CD4-positive, alpha-beta T cell treated with Interferon gamma for 1 hour (primary cell): ENCODE measurements at places on chromosomes 11 and 22.

- DNase-seq: no peak
These were observed 77.7 kb downstream of the GAB2 start for GRCh38 chr11:78339945-78340344.

DNA sequence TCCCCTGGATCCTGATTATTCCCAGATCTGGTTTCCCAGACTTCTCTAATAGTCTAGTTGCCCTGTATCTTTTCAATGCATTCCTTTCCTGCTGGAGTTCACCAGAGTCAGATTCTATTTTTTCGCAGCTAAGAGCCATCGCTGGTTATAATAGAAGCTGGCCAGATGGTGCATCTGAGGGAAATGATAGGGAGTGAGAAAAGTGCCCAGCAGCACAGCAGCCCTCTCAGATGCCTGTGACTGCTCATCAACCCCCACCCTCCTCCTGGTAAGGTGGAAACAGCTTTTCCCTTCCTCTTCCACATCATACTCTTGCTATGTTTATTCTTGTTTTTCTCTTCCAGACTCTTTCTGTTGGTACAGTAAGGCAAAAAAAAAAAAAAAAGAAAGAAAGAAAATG is 12.8 kb downstream of the OR8A1 start:
- DNase-seq: no peak

DNA sequence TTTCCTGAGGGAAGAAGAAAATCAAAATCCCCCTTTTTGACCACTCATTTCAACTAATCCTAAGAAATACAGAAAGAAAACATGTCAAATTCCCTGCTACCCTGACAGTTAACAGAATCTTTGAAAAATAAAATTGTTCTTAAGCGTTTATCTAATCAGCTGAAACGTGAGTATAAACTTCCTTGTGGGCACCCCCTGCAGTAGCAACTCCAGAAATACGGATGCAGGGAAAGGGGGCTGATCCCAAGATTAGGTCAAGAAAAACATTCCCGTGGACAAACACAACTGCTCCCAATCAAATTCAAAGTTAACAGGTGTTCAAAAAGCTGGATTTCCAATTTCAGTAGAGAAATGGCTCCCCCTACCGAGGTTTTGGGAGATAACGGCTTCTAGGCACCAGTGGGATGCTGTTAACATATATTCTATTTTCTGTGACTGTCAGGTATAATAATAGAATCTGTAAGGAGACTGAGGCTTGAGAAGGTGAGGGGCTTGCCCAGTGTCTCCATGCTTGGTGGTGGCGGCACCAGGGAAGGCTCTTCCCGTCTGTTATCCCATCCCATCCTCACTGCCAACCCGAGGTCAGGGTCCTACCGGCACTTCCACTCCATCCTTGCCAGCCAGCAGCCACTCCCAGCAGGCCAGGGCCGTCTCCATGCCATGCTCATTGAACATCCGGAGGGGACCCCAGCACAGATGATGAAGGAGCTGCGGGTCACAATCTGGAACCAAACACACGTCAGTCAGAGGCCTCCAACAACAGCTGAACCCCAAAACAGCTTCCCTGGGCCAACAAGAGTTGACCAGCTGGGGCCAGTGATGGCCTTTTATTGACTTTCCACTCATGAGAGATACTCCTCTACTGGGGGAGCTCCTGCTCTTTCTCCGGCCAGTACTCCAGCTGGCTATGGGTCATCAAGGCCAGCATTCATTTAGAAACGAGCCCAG is 32.0 kb upstream of the SERPIND1 start:
- no peak for DNase-seq

- DNase-seq: no peak
These were observed 22.0 kb upstream of the GRAMD1B start for GRCh38 chr11:123407996-123408597.

- DNase-seq: no peak
These were observed 1.2 kb upstream of the CEP126 start for GRCh38 chr11:101913656-101914055.

DNA sequence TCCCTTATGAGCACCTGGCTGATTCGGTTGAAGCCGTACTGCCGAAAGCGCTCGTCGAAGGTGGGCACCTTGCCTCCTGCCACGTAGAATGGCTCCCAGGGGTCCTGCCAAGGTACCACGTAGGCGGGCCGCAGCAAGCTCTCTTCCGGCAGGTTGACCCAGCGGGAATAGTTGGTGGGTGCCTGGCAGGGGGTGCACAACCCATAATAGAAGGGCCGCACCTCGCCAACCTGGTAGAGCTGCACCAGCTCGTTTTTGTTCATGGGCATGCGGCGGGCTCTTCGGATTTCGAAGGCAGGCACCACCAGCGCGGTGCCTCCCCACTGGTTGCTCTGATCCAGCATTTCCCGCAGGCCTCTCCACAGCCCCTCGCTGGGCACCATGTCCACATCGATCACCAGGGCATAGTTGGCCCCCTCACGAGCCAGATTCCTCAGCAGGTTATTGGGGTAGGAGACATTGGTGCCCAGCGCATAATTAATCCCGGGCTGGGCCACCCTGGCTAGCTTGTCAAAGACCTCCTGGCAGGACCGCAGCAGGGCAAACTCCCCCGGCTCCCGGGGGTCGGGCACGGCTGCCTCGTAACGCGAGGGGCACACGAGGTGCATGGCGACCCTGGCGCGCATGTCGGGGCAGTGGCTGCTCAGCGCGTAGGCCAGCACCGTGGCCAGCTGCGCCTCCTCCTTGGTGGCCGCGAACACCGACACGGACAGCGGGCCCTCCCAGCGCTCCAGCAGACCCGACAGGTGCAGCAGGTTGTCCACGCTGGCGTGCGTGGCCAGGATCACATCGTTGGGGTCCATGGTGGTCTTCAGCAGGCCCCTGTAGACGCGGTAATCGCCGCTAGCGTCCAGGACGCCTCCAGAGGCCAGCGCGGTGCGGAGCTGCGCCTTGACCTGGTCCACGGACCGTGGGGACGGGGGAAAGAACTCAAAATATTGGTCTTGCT is 679 bp downstream of the B4GAT1 start:
- DNase-seq: no peak

- no peak for DNase-seq
These were observed 95.9 kb downstream of the ENTHD1 start for GRCh38 chr22:39797528-39798147.

DNA sequence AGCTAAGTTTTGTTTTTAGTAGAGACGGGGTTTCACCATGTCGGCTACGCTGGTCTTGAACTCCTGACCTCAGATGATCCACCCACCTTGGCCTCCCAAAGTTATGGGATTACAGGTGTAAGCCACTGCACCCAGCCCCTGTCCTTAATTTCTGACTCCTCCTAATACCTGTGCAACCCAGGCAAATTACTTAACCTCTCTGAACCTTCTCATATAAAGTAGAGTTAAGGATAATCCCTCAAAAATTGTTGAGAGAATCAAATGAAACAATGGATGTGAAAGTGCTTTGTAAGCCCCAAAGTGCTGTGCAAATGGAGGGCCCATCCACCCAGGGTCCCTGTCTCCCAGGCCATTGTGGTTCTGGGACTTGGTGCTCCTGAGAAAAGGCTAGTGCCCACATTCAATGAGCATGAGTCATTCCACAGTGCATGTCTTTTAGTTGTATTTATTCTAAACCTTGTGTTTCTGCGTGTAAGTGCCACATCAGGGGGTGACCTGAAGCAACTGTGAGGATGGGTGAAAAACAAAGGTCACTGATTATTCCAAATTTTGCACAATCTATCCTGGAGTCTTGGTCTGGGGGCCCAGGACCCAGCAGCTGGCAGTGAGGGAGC is 61.4 kb upstream of the PTPRJ start:
- no peak for DNase-seq

GRCh38 chr11:114281388-114281956 is 14.7 kb upstream of the NNMT start:
- no peak for DNase-seq

GRCh38 chr22:28893810-28894209 is 10.4 kb downstream of the ZNRF3 start:
- DNase-seq: no peak
